ENCODE measurements at places on chromosomes 1 and 21. TPM values are rescaled to one million over a fixed set of nuclear protein-coding genes. Genes with fewer than 3 reads are reported as not detected.

GRCh38 chr1:238658763-238659162 is 727.6 kb upstream of the CHRM3 start:
- H3K4me1 ChIP-seq = no peaks in the 10 kb centered on the region
- no peaks in the 10 kb centered on the region for H3K36me3 ChIP-seq
- no peak overlapping the region for H3K27ac ChIP-seq
- H3K27me3 ChIP-seq = no peaks in the 10 kb centered on the region
- DNase-seq = no peak

DNA sequence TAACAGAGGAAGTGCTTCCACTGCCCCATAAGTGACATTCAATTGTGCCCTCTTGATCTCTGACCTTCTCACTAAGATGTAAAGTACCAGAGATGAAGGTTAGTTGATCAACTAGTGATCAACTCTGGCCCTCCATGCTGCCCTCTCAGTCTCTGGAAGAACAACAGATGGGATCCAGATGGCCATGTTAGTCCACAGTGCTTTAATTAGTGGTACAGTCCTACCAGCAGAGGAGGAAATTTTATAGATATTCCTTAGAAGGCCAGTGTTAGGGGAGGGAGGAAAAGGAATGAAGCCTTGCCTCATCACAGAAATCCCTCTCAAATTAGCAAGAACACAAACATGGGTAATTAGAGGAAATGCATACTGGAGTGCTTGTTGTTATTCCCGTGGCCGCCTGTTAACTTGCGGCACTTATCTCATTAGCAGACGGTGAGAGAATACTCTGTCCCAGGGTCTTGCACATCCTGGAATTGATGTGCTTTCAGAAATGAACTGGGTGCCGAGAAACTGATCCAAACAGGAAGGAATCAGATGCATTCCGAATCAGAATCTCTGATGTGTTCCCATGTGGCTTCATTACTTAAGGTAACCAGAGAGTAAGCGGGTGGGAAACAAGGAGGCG is 91.1 kb upstream of the RGS4 start:
- no peak overlapping the region for H3K27ac ChIP-seq
- H3K36me3 ChIP-seq = no peaks in the 10 kb centered on the region
- H3K4me3 ChIP-seq = no peak overlapping the region
- no peaks in the 10 kb centered on the region for H3K27me3 ChIP-seq
- H3K4me1 ChIP-seq = no peaks in the 10 kb centered on the region

- no peaks in the 10 kb centered on the region for H3K27me3 ChIP-seq
- no peak for DNase-seq
- peaks cover 10% of the 10 kb centered on the region for H3K4me1 ChIP-seq
- H3K27ac ChIP-seq = no peak overlapping the region
- H3K4me3 ChIP-seq = no peak overlapping the region
Observed at GRCh38 chr1:181255270-181255929, 166.9 kb downstream of the IER5 start.

- H3K4me1 ChIP-seq = peaks cover 8% of the 10 kb centered on the region
- H3K27ac ChIP-seq = no peak overlapping the region
- H3K4me3 ChIP-seq = no peak overlapping the region
- no peak for DNase-seq
- H3K36me3 ChIP-seq = no peaks in the 10 kb centered on the region
Observed at GRCh38 chr1:167369933-167370332, 148.4 kb downstream of the CD247 start.

GRCh38 chr1:212677573-212677972 is 22.1 kb downstream of the BATF3 start:
- no peak overlapping the region for H3K4me3 ChIP-seq
- DNase-seq = no peak

- H3K36me3 ChIP-seq = no peaks in the 10 kb centered on the region
- no peak overlapping the region for H3K4me3 ChIP-seq
- no peaks in the 10 kb centered on the region for H3K27me3 ChIP-seq
- DNase-seq = no peak
- no peaks in the 10 kb centered on the region for H3K4me1 ChIP-seq
Observed at GRCh38 chr21:40792691-40793456, 54.1 kb downstream of the DSCAM start.

DNA sequence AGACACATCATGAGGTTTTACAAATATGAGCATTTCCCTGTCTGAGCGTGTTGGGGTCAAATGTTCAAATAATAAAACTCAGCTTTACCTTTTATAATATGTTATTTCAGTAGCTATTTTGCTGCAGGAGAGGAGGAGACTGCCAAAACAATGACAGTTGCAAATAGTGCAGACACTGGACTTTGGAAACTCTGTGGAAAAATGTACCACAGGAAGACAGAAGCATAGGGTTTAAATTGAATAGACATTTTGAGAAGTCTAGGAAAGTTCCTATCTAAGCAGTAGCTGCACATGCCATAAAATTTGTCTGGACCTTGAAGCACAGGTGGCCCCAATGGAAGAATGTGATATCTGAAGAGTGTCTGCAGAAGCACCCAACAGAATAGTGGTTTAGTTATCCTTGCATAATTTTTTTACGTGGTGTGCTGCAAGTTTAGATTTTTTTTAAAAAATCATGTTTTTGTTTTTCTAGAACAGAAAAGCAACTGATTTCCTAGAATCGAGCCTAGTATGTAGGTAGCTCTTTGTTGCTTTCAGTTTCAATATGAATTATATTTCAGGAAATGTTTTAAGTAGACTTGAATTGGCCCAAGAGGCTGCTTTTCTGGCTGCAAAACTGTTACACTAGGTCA is 14.0 kb upstream of the GBP5 start:
- H3K4me1 ChIP-seq = no peaks in the 10 kb centered on the region
- H3K27ac ChIP-seq = no peak overlapping the region
- H3K27me3 ChIP-seq = no peaks in the 10 kb centered on the region
- no peak overlapping the region for H3K4me3 ChIP-seq
- DNase-seq = no peak
- H3K36me3 ChIP-seq = no peaks in the 10 kb centered on the region

The SH2D2A gene
- total RNA-seq = 1.1 TPM

Data from gastrocnemius medialis (tissue), 4 donors.